ENCODE measurements at places on chromosomes 12 and 14. TPM values are rescaled to one million over a fixed set of nuclear protein-coding genes. Genes with fewer than 3 reads are reported as not detected.
A peak's percentile ranks its signal among the peaks of the same experiment; 100 is the strongest.

DNA sequence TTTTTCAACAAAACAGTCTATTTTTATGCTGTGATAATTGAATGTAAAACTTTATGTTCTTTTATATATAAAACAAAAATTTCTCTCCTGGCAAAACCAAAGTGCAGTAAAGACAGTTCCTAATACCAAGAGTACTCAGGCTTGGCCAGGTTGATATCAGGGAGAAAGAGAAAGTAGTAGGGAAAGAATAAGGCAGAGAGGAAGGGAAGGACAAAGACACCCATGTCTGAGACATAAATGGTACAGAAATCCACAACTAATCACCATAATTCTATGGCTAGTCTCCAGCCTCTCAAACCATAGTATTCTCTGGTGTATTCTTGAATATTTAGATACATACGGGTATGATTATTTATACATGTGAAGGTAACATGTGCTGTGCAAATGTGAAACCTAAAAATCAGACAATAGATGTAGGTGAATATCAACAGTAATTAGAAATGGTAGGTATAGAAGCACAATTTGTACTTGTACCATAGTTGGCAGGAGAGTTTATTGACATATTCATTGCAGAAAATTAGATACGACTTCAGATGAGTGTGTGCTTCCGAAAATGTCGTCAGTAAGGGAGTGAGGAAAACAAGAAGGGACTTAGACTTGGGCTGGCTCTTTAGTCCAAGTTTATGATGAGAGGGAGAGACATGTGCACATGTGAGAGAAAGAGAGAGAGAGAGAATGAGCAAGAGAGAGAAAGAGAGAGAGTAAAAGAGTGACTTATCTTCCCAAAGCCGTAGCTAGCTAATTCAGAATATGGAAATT is 230.8 kb upstream of the NPAS3 start:
- DNase-seq: no peak

DNA sequence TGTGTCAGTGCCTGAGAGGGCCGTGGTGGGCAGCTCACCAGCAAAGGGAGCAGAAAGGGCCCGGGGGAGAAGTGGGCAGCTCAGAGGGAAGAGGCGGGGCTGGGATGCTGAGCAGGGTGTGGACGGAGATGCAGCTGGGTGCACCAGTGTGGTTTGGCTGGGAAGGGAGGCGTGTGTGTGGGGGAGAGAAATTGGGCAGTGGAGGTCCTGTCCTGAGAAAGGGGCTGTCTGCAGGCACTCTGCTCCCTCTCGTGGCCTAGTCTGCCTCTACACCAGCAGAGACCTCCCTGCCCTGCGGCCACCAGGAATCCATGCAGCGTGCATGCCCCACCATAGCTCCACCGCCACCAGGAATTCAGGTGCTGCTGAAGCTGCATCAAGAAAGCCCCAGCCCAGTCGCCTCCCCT is 6.4 kb downstream of the TMEM121 start:
- DNase-seq: peak; percentile 56

Gene CCDC184
- total RNA-seq: 1.0 TPM

Gene AKAP3
- total RNA-seq: 0.22 TPM

Gene TTC9
- not detected for total RNA-seq

GRCh38 chr14:99946652-99947489 is 118.4 kb upstream of the EVL start:
- peak; percentile 48 for DNase-seq

GRCh38 chr12:109727746-109728726 is 14.4 kb downstream of the FAM222A start:
- DNase-seq: no peak

DNA sequence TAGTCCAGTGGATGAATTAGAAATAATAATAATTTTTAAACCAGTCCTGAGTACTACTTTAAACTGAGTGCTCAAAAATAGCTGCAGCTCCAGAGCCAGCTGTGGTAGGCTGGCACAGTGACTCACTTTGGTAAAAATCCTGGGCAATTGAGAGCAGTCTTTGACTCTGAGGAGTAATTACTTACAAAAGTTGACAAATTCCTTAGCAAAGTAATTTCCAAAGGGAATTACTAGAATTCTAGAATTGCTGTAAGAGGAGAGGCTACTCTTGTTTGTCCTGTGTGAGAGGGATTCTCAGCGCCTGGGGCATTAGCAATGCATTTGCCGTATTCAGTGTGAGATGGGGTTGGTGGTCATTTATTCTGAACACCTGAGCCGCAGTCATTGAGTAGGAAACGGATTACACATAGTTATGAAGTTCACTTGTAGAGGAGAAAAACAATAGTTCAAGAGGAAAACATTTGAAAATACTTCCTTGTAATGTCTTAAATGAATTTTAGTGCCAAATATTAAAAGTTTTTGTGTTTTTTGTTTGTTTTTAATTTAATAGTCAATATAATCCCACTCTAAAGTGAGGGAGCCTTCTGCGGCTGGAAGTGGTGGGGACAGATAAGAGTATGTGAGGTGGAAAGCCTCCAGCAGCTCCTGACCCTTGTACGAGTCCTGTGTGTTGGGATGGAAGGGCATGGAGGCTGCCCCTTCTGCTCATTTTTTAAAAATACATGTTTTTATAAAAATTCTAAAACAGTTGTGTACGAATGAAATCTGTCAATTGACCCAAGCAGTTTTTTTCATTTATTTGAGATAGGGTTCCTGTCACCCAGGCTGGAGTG is 41.9 kb downstream of the EID3 start:
- peak; percentile 56 for DNase-seq

Gene MGST1
- total RNA-seq: 141 TPM

DNA sequence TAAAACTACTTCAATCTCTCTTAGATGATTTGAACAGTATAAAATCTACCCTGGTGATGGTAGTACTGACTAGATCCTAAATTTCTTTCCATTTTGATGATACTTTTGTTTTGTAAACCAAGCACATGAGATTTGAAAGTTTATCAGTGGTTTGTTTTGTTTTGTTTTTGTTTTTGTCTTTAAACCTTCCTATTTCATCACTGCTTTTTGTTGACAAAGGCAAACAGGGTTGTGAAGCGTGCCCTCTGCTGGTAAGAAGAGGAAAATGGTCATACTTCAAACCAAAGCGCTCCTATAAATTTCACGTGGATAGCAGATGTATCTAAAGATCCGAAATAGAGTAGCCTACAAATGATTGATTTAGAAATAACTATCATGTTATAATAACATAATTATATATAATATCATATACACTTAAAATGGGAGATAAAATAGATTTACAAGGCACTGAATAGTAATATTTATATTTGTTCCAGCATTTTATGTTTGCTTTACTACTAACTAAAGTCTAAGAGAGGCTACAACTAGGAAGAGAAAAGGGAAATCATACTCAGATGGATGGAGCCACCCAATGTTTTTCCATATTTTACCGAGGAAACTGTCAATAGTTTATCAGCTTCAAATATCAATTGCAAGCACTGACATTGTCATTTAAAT is 254.0 kb upstream of the USP15 start:
- DNase-seq: peak; percentile 58

Gene CCDC175
- not detected for total RNA-seq

- peak; percentile 81 for DNase-seq
Observed at GRCh38 chr12:53173085-53173715, 7.3 kb upstream of the ZNF740 start.

DNA sequence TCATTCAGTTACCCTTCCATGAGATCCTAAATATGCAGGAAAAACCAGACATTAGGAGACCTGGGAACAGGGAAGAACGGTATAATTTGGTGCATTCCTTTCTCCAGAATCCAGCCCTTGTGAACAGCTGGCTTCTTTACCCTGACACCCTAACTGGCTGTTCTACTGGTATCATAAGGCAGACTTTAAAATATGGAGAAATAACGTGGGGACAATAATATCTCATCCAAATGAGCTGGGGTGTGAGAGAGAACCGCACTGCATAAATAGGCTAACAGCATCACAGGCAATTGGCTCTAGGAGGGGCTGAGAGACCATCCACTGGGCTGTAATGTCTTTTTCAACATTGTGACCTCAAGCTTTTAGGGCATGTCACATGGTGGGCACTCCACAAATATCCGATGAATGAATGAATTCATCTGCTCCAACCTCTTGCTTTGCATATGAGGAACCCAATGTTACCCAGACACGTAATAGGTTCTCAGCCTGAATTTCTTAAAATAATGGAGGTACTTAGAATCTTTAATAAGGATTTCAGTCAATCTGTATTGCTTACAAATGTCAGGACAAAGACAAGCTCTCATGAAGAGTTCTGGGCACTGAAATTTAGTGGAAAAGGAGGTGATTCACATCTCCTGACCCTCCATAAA is 157.9 kb downstream of the SAMD4A start:
- DNase-seq: no peak

DNA sequence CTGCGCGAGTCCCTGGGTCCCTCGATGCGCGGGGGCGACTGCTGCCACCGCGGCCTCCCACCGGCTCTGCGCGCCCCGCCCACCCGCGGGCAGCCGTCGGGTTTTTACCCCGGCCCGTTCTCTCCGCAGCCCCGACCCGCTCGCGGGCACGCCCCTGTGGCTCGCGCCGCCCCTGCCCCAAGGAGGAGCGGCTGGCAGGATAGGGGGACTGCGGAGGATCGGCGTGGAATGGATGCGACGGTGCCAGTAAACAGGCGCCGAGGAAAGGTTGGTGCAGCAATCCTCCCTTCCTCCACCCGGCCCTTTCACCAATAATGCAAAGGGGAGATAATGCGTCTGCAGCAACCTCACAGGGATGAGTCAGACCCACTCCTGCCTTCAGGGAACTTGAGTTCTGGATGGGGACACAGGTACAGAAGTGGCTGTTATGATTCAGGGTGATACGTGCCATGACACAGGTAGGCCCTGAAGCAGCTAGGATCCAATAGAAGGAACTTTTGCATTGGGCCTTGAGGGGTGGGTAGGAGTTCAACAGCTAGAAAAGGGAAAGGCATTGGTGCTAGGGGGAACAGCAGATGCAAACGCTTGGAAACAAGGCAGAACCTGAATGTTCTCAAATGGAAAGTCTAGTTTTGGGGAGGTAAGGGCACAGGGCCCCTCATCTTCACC is 554 bp upstream of the DEGS2 start:
- no peak for DNase-seq

Gene CLEC12A
- not detected for total RNA-seq

- peak; percentile 92 for DNase-seq
Observed at GRCh38 chr12:96445691-96446583, 43.4 kb upstream of the CFAP54 start.

DNA sequence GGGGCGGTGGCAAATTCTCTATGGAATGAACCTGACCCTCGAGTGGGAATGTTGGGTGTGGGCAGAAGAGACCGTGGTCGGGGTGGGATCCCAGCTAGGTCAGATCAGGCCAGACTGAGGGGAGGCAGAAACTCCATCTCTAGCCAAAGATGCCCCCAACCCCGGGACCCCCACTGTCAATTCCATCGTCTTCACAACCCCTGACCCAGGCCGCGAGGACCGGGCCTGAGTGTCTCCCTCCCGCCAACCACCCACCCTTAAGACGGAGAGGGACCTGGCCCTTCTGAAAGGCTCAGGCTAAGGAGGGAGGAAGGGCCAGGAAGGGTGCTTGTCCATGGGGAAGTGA is 760 bp downstream of the PLEKHD1 start:
- no peak for DNase-seq

Gene SYT10
- not detected for total RNA-seq

DNA sequence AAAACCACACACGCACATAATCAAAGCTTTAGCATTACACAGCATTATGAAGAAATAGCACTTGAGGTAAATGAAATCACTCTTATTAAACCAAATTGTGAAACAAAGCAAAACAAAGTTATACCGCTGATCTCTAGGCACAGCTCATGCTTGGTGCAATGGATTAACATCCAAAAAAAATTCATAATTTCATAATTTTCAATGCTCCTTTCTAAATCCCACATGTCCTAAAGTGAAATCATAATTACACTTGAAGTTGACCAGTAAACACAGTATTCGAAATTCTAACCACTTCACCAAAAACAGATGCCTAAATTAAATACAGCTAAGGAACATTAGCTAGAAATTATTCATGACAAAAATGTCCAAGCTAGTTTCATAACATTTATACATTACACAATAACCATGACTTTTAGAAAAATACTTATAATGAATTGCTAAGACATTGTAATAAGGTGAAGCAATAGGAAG is 1.5 kb downstream of the MLH3 start:
- DNase-seq: peak; percentile 83

DNA sequence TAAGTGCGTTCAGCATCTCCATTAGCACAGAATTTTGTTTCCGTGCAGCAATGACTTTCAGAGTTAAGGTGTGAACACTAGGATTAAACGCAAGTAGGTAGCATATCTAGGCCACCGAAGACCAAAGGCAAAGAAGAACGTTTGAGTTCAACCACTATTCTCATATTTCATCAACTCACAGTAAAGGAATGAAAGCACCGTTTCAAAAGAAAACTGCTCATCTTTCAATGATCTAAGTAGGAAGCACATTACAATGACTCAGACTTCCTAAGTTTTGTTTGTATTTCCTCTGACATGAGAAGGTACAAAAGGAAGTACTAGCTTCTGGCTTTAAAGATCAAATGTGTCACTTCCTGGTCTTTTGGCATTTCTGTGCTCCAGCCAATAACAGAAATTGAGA is 57.6 kb downstream of the ACADS start:
- peak; percentile 69 for DNase-seq

DNA sequence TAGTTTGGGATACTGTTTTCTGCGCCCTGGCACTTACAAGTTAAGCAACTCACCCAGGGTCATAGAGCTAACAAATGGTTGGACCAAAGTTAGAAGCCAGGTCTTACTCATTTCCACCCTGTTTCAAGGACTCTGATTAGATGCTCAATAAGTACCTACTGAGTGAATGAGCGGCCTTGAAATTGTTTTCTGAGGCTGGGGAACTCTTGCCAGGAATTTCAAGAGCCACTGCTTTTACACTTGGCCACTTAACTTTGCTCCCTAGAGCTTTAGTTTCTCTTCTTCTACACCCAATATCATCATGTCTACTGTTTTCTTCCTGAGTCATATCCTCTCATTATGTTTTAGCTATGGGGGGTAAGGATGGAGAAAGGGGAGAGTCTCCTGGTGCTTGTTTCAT is 431.6 kb downstream of the ZFP36L1 start:
- DNase-seq: peak; percentile 65

GRCh38 chr14:21988413-21988812 is 314.8 kb upstream of the OR4E1 start:
- no peak for DNase-seq

GRCh38 chr12:100733817-100734593 is 60.6 kb upstream of the ANO4 start:
- peak; percentile 80 for DNase-seq

DNA sequence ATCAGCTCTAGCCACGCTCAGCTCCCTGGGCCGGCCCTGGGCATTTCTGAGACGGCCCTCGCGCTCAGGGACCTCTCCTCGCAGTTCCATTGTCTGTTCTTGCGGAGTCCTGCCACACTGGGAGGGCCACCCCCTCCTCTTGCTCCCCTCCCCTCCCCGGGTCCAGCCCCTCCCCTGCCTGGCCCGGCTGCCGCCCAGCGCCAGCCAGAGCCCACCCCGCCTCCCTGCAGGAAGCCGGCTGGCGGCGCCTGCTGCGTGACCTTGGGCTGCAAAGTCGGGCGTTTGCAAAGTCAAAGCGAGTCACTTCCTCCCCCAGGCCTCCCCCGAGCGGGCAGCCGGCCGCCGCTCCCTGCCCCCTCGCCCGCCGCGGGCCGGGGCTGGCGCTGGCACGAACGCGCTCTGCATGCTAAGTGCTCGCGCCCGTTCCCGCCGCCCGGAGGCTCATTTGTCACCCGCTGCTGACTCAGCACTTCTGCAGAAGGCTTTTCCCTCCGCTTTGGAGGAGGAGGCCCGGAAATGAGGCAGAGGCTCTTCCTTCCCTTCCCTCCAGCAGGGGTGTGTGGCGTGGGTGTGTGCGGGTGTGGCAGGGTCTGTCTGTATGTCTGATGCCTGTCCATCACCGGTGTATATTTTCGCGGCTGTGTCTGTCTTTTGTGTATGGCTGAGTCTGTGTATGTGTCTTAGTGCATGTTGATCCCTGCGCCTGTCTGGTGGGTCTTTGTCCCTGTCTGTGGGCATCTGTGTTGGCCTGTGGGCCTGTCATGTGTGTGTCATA is 72.0 kb downstream of the IRF2BPL start:
- DNase-seq: peak; percentile 98

Data from GM23248 (cell line).